ENCODE measurements at places on chromosomes 12 and 14.

DNA sequence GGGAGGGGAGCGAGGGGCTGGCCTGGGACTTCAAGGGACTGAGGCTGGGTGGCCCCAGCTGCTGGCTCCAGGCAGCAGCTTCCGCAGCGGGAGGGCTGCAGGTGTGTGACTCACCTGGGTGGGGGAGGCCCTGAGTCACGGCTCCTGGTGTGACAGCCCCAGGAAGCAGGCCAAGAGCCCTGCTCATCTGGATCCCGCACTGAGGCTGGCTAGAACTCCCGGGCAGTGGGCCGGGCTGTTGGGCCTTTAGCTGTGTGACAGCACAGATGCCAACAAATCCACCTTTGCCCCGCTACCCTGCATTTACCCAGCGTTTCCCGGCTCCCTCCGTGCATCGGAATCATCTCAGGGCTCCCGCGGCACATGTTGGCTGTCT lies 180.0 kb upstream of the PRMT8 start:
- DNase-seq: no peak

DNA sequence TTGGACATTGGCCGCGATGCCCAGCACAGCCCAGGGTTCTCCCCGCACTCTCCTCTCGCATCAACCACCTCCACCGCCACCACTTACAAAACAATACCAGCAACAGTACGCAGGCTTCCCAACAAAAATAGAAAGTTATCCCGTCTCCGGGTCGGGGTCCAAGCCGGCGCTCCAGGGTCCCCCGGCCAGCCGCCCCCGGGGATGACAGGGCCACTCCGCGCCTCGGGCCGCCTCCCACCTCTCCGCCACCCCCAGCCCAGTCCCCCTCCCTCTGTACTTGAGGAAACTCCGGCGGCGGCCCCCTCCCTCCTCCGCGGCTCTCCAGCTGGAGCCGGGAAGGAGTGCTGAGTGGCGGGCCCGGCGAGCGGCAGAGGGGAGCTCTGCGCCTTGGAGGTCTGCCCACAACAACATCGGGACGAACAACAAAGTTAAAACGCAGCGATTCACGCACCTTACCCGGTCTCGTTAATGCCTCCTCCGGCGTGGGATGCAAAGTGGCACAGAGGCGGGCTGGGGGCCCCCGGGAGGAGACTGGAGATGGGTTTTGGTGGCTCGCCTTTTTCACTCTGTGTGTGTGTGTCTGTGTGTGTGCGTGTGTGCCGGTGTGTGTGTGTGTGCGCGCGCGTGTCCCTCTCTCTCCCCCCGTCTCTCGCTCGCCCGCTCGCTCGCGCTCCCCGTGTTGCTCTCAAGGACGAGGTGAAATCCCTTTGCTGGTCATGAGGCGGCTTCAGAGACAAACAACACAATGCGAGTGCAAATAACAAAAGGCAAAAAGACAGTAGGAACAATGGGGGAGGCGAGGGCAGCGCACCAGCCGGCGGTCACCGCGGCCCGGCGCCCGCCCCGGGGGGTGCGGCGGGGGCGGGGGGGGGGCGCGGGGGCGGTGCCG lies 386.8 kb downstream of the BCAT1 start:
- DNase-seq: no peak

DNA sequence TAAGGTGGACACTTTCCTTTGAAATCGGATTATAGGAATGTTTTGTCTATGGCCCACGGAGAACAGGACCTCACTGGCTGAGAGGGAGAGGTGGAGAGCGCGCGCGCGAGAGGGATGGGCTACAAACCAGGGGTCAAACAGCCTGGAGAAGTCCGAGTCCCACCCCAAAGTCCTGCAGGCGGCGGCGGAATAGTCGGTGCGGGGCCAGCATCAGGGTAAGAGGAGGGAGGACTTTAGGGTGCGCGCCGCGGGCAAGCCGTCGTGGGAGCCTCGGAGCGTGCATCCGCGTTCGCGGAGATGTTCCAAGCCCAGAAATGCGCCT lies 3.3 kb upstream of the HOXC8 start:
- no peak for DNase-seq

- peak; percentile 29 for DNase-seq
These were observed 101.9 kb downstream of the GAS2L3 start for GRCh38 chr12:100675432-100675831.

GRCh38 chr14:94237983-94238382 lies 55.1 kb downstream of the SERPINA10 start:
- no peak for DNase-seq

- no peak for DNase-seq
These were observed 1.3 kb downstream of the UNG start for GRCh38 chr12:109098651-109099050.

DNA sequence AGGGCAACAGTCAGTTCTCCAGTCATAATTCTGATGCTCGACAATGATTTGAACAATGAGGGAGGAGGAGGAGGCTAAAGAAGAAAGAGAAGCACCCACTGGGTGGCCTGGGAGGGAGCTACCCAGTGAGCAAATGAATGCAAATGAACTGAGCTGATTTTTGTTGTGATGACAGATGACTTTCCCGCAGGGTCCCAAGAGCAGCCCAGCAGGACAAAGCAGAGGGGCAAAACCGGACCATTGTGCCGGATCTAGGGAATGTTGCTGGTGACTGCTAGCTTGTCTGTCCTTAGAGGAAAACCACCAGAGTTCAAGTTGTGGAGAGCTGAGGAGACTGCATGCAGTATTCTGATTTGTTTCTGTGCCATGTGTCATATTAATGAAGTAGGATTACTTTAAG lies 162.8 kb downstream of the MON2 start:
- no peak for DNase-seq

DNA sequence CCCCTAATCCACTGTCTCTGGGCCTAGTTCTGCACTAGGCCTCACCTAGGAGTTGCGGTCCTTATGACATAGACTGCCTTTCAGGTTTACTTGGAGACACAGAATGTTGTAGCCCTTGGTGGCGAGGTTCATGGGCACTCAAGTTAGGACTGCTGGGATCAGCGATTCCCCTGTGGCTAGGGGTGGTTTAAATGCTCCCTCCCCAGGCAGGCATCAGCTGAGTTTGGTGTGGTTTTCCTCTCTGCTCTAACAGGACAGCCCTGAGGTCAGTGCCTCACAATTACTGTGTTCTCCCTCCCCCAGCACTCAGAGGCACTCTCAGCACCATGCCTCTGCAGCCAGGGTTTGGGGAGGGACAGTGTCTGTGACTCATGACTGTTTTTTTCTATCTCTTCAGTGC lies 22.2 kb upstream of the RDH16 start:
- no peak for DNase-seq

DNA sequence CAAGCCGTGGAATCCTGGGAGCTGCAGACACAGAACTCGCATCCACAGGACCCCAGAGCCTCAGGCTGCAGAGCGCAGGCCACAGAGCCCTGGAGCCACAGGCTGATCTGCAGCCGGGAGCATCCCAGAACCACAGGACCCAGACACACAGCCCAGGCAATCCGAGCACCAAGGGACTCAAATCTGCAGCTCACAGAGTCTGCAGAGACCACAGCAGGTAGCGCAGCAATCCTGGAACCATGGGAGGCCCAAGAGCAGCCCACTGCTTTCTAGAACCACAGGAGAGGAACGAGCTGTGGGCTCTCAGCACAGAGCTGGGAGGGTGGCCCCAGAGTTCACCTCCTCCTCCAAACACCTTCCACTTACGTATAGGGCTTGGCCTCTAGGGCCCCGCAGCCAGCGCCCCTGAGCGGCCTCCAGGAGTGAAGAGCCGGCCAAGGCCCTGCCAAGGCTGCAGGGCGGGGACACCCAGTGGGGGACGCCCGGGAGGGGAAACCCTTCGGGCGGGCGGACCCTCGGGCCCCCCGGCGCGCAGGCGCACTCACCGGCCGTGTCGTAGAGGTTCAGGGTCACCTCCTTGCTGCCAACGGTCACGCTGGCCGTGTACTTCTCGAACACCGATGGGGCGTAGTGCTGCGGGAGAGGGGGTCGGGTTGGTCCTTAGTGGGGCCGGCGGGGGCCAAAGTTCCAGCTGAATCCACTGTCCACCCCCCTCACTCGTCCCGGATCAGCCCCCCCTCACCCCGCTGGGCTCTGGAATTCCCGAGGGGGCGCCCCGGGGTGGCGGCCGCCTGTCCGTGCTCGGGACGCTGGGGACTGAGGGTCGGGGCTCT lies 665 bp downstream of the RHOF start:
- no peak for DNase-seq

DNA sequence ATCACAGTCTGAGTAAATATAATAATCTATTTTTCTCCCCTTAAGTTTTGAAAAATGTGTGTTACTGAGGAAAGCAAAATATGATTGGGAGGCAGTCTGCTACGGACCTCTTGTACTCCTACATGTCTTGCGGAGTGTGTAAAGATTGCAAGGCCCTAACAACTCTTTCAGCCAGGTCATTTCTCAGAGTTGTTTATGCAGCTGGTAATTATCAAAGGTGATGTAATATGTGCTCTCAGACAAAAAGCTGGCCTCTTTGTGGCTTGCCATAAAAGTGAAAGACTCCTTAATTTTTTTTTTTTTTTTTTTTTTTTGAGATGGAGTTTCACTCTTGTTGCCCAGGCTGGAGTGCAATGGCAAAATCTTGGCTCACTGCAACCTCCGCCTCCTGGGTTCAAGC lies 40.5 kb upstream of the MON2 start:
- no peak for DNase-seq

- DNase-seq: no peak
These were observed 24.5 kb downstream of the FIGNL2 start for GRCh38 chr12:51823875-51824565.

GRCh38 chr12:86683568-86684304 lies 427.5 kb upstream of the MGAT4C start:
- DNase-seq: no peak

DNA sequence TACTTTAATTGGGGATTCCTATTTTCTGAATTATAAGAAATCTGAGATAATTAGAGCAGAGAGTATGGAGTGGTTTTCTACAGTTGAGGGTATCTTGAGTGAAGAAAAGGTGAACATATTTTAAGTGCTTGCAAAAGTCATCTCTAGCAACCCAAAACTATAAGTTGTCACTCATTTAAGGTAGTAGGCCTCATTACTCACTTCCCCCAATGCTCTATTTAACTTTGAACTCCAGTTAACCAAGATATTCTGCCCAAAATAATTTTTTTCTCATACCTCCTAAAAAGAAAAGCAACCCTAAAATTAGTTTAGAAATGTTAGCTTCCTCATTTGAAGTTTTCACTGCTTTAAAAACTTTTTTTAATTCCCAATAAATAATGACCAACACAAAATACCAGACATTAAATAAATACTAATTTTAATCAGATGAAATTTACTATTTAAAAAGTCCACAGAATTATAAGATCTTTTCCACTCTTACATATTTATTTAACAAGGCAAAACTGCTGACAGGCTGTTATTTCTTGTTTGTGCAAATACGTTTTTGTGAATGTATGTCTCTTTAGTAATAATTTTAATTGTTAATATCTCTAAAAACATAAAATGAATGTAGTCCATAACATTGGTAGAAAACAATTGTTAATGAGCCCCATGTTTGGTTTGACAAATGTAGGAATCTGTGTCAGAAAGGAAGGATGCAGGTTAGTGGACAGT lies 47.8 kb downstream of the VRK1 start:
- DNase-seq: no peak
